Nephron progenitor cell (in vitro differentiated cells): ENCODE measurements at places on chromosomes 13 and 19.

GRCh38 chr13:49669735-49670309, 21.5 kb downstream of the EBPL start:
- H3K36me3 ChIP-seq = peaks cover 69% of the 10 kb centered on the region
- peak; percentile 49 for DNase-seq
- no peak overlapping the region for H3K4me3 ChIP-seq
- H3K4me1 ChIP-seq = peaks cover 30% of the 10 kb centered on the region

DNA sequence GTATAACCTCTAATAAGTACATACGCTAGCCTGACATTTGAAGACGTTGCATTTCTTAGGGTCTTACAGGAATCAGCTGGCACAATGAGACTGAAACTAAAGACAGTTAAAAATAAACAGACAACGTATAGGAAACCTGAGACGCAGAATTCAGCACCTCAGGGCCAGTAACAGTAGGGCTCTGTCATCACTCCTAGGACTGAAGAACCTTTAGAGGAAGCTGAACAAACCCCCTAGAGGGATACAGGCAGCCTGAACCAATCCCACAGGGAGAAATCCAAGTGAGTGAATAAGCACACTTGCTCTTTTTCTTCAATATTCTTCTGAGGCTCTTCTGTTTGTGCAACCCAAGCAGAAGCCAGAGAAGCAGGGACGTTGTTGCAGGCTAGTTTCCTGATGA, 53.9 kb upstream of the KLHL1 start:
- DNase-seq = no peak
- H3K27ac ChIP-seq = no peak overlapping the region
- H3K4me1 ChIP-seq = peaks cover 11% of the 10 kb centered on the region
- no peaks in the 10 kb centered on the region for H3K36me3 ChIP-seq
- H3K4me3 ChIP-seq = no peak overlapping the region

- no peaks in the 10 kb centered on the region for H3K36me3 ChIP-seq
- H3K27ac ChIP-seq = no peak overlapping the region
- peaks cover 13% of the 10 kb centered on the region for H3K27me3 ChIP-seq
- no peaks in the 10 kb centered on the region for H3K4me1 ChIP-seq
- no peak for DNase-seq
Measured at GRCh38 chr13:102294407-102295018, 107.3 kb downstream of the FGF14 start.

DNA sequence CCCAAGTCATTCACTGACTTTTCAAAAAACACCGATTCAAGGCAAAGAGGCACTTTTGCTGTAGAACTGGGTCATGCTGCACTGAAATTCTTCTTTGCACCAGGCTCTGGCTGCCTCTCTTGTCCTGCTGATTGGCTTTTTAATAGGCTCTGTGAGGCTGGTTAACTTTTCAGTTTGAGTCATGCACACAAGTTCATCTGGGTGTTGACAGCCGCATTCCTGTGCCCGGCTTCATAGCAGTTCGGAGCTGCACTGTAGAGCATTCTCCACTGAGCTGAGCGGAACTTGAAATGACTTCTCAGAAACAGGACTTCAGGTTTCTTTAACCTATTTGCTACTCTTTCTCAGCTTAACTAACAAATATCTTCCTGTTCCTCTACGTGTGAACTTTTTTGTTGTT, 978.3 kb downstream of the UQCRFS1 start:
- no peak overlapping the region for H3K4me3 ChIP-seq
- DNase-seq = no peak
- H3K4me1 ChIP-seq = peaks cover 7% of the 10 kb centered on the region
- peaks cover 74% of the 10 kb centered on the region for H3K27me3 ChIP-seq
- H3K36me3 ChIP-seq = no peaks in the 10 kb centered on the region

DNA sequence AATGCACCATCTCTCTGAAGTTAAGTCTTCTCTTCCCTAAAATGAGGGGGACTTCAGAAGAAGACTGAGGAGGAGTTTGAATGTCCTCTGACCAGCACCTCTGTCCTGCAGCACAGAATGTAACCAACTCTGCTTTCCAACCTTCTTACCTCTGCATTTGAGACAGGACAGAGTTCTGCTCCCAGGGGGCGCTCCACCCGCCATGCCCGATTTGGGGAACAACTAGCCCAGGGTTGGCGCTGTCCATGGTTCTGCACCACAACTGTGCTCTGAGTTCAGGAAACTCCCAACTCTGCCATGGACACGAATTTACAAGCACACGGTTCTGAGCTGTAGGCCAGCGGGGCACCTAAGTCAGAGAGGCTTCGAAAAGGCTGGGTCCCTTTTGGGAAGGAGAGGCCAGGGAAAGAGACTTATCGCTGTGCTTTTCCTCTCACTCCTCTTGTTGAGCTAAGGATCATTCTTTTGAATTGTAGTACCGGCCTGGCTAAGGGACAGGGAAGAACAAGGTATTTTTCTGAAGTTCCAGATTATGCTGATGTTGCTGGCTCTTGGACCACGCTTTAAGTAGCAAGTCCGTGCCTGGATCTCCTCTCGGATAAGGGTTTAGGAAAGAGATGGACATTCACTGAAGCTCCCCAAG, 22.2 kb downstream of the SIGLEC5 start:
- peak; percentile 86 for DNase-seq
- H3K27ac ChIP-seq = no peak overlapping the region
- H3K4me3 ChIP-seq = no peak overlapping the region

DNA sequence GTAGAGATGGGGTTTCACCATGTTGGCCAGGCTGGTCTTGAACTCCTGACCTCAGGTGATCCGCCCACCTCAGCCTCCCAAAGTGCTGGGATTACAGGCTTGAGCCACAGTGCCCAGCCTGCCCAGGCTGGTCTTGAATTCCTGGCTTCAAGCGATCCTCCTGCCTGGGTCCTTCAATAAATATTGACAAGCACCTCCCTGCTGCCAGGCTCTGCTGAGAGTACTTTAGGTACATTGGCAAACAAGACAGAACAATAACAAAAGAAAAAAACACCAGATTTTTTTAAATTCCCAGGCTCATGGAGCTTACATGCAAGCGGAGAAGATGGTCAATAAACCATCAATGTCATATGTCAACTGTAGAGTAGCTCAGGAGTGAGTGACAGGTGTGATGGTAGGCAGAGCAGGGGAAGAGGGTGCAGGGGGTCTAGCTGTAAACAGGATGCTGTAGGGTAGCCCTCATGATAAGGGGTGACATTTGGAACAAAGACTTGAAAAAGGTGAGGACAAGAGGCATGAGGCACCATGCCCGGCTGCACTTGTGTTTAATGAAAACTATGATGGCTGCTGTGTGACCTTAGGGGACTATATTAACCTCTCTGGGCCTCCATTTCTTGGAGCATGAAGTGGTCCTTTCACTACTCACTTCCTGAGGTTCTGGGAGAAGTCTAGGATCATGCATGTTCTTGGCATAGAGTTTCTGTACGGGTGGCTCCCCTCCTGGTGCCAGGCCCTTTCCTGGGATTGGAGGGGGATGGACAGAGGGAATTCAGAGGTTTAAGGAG, 19.6 kb downstream of the SULT2B1 start:
- DNase-seq = no peak
- H3K36me3 ChIP-seq = no peaks in the 10 kb centered on the region
- peaks cover 20% of the 10 kb centered on the region for H3K27me3 ChIP-seq
- H3K4me3 ChIP-seq = no peak overlapping the region
- H3K4me1 ChIP-seq = peaks cover 67% of the 10 kb centered on the region
- H3K27ac ChIP-seq = no peak overlapping the region

DNA sequence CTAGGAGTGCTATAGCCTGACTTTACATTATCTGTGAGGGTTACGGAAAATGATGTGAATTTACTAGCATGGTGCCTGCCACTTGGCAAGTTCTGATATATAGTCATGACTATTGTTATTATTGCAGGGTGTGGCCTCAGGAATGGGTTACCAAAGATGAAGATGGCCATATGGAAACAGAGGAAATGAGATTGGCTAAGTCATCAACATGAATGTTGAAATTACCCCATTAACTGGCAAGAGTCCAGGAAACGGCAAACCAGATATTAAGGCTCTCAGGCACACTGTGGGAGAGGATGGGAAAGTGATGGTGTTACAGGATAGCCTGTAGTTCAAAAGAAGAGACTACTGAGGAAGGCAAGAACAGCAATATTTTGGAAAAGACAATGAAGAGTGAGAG, 183.3 kb downstream of the KCNRG start:
- H3K27me3 ChIP-seq = peaks cover 6% of the 10 kb centered on the region
- peaks cover 31% of the 10 kb centered on the region for H3K4me1 ChIP-seq
- no peak overlapping the region for H3K4me3 ChIP-seq
- peaks cover 26% of the 10 kb centered on the region for H3K36me3 ChIP-seq

DNA sequence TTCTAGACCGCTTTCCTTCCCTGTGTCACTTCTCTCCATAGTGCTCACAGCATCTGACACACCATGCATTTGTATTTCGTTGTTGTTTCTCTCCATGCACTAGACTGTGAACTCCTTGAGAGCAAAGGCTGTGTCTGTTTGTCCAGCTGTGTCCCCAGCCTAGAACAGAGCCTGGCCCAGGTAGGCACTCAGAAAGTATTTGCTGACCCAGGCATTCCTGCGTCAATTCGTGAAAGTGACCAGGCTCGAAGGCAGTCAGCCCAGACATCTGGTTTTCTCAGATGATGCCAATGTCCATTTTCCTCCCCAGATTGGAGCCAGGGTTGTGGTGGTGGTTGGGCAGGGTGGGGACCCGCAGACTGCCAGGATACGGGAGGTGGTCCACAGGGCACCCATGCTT, 164.8 kb downstream of the ZNF536 start:
- H3K4me3 ChIP-seq = no peak overlapping the region
- peaks cover 6% of the 10 kb centered on the region for H3K4me1 ChIP-seq
- peaks cover 3% of the 10 kb centered on the region for H3K27me3 ChIP-seq
- no peak overlapping the region for H3K27ac ChIP-seq
- H3K36me3 ChIP-seq = no peaks in the 10 kb centered on the region

GRCh38 chr19:19687090-19687489, 18.5 kb downstream of the ZNF101 start:
- DNase-seq = no peak

DNA sequence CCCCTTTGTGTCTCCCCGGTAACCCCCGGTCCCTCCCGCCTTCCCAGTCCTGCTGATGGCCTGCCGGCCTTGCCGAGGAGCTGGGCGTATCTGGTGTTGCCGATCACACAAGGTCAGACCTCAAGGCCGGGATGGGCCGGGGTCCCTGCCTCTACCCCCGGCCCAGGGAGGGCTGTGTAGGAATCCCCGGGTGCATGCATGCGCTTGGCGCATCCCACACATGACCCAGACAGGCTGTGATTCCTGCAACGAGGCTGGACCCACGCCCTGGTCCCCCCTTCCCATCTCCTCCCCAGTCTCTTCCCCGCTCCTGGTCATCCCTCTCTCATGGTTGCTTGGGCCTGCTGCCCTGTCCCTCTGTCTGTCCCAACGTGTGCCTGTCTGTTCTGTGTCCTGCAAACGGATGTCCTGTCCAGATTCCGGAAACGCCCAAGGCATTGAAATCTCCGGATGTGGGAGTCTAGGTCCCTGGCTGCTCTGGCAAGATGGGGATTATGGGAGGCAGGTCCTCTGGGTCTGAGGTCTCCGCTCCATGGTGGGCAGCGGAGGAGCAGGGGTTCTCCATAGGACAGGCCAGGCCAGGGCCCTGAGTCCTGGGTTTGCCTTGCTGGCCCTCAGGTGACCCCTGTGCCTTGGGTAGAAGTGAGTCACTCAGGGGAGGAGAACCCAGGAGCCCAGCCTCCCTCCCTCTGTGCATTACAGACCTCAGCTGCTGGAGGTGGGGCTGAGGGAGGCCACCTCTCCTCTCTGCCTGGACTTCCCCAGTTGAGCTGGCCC, 1.6 kb downstream of the PKN1 start:
- H3K4me3 ChIP-seq = peak overlapping the region; percentile 79
- H3K27me3 ChIP-seq = peaks cover 27% of the 10 kb centered on the region
- peak; percentile 25 for DNase-seq
- H3K36me3 ChIP-seq = no peaks in the 10 kb centered on the region
- H3K4me1 ChIP-seq = peaks cover 45% of the 10 kb centered on the region

- no peak overlapping the region for H3K4me3 ChIP-seq
- H3K36me3 ChIP-seq = peaks cover 12% of the 10 kb centered on the region
- H3K27ac ChIP-seq = no peak overlapping the region
- peaks cover 12% of the 10 kb centered on the region for H3K4me1 ChIP-seq
Measured at GRCh38 chr13:48401480-48401879, 11.4 kb downstream of the LPAR6 start.

GRCh38 chr13:40974460-40975407, 44.4 kb downstream of the ELF1 start:
- H3K4me3 ChIP-seq = no peak overlapping the region
- no peak overlapping the region for H3K27ac ChIP-seq
- no peaks in the 10 kb centered on the region for H3K27me3 ChIP-seq
- peak; percentile 6 for DNase-seq
- H3K4me1 ChIP-seq = peaks cover 35% of the 10 kb centered on the region

GRCh38 chr19:14473978-14474578, 1.1 kb downstream of the PTGER1 start:
- peaks cover 43% of the 10 kb centered on the region for H3K4me1 ChIP-seq
- DNase-seq = no peak
- peaks cover 8% of the 10 kb centered on the region for H3K27me3 ChIP-seq
- no peak overlapping the region for H3K4me3 ChIP-seq
- H3K36me3 ChIP-seq = peaks cover under 1% of the 10 kb centered on the region

GRCh38 chr13:64073203-64073602, 2657.6 kb upstream of the PCDH20 start:
- no peaks in the 10 kb centered on the region for H3K27me3 ChIP-seq
- H3K4me3 ChIP-seq = no peak overlapping the region
- H3K4me1 ChIP-seq = no peaks in the 10 kb centered on the region
- no peak overlapping the region for H3K27ac ChIP-seq
- no peak for DNase-seq

DNA sequence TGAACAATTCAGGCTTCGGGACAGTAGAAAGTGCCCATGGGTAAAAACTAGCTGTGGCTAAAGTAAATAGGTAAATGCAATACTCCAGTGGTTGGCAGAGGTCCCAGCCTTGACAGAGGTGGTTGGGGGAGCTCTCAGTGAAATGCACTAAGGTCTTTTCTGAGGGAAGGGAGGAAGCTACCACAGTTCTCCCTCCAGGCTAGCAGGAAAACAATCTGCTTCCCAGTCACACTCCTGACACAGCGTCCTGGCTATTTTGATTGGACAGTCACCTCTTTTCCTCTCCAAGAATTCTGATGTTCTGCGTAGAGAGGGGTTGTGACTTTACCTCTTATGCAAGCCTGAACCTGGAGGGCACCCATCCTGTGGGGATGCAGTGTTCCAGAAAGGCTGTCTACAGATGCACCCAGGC, 128.7 kb downstream of the CYSLTR2 start:
- no peak for DNase-seq
- H3K4me3 ChIP-seq = no peak overlapping the region
- peaks cover 3% of the 10 kb centered on the region for H3K27me3 ChIP-seq

DNA sequence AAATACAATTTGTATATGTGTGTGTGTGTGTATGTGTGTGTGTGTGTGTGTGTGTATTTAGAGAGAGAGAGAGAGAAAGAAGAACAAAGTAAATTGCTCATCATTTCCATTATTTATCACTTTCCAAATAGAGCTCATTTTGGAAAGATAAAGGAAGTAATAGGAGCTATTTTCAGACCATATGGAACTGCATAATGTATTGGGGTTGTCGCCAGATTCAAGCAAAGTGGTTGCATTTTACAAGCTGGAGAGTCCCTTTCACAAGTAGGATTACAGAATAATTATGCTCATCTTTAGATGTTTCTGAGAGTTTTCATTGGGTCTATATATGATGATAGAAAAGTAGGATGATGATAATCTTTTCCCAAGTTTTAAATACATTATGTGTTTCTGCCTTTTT, 842.7 kb upstream of the SLC10A2 start:
- H3K36me3 ChIP-seq = no peaks in the 10 kb centered on the region
- no peak overlapping the region for H3K4me3 ChIP-seq
- DNase-seq = no peak
- H3K4me1 ChIP-seq = no peaks in the 10 kb centered on the region

GRCh38 chr13:53054569-53054968, 26.0 kb downstream of the OLFM4 start:
- no peak overlapping the region for H3K27ac ChIP-seq
- H3K27me3 ChIP-seq = peaks cover 2% of the 10 kb centered on the region
- H3K4me1 ChIP-seq = peaks cover 17% of the 10 kb centered on the region
- no peak overlapping the region for H3K4me3 ChIP-seq
- no peaks in the 10 kb centered on the region for H3K36me3 ChIP-seq
